GM03348 (cell line): ENCODE measurements at places on chromosomes 3 and 15.

DNA sequence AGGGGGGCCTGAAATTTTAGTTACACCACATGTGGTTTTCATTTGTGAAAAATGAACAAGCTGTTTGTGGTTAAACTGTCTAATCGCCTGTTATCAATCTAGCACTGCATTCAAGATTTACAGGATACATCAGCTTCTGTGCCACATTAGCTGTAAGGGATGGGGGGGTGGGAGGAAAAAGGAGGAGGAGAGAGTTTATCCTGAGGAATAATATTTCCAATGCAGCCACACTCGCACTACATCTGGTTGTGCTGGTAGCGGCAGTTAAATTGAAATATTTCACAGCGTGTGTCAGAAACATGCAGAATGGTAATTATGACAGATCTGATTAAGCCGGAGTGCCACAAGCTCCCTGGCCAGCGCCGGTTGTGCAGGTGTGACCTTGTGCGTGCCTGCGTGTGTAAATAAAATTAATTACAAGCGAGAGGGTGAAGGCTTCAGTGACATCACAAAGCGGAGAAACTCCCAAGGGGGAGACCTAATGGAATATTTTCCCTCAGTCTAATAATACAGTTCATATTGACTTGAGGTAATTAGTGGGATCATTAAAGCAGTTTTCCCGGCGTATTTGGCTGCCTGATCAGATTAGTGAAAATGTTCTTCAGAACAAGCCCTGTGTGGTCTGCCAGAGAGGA lies 55.5 kb downstream of the SATB1 start:
- DNase-seq: no peak

DNA sequence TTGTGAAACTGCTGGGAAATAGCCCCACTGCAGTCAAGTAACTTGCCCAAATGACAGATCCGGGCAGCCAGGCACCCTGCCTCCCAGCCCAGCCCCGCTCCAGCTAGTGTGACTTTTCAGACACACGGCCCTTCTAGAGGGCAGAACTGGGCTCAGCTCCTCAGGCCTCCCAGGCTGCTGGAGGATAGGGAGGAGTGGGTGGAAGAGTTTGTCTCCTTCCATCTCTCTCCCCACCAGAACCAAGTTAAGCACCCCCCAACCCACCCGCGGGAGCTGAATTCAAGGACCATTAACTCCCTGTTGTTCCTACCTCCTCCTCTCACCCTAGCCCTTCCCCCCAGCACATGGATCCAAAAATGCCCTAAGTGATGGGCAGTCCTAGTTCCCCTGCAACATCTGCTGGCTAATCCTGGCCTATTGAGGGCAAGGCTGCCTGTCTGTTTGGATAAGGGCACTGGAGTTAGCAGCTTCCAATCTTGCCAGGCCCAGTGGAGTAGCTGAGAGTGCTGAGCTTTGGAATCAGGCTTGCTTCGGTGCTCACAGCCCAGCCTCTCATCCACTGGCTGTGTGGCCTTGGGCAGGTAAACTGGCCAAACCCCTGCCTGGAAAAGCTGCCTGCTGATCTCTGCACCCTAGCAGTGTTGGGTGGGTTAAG lies 3.1 kb downstream of the CCDC33 start:
- no peak for DNase-seq

DNA sequence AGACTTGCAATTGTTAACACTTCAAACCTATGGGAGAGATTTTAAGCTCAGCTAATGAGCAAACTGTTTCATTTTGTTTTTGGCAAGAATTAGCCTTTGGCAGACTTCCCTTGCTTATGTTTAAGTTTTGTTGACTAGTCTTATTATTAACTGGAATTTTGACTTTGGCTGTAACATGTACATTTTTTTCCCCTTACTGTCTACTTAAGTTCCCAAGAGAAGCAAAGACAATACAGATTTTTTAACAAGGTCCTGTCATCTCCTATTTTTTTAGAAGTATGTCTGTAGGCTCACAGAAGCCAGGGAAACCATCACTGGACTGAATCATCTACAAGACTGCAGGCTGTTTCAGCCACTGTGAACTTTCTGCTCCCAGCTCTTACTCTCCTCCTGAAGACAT lies 74.3 kb downstream of the DGKG start:
- peak; percentile 74 for DNase-seq

DNA sequence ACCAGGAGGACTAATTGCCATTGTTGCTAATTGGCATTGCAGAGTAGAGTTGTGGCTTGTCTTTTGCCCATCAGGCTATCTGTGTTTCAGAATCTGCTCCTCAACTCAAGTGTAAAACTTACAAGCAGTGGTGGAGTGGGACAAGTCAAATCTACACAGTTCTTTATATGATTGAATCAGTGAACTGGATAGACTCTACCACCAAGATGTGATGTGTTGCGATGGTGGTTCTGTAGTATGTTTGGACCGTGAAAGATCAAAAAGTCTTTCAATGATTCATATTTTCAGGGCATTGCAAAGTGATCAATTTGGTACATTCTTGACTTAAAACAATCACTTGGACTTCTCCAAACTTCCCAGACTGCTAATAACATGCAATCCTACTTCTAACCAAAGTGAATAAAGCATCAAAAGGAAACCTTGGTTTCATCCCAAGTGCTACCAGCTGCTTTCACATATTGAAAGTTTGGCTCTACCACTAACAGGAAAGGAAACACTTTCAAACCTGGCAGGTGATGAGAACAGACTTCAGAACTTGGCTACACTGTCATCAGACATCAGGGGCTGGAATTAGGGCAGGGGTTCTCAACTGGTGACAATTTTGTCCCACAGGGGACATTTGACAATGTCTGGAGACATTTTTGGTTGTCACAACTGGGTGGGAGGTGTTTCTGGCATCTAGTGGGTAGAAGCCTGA lies 844.7 kb upstream of the CFAP20DC start:
- no peak for DNase-seq

DNA sequence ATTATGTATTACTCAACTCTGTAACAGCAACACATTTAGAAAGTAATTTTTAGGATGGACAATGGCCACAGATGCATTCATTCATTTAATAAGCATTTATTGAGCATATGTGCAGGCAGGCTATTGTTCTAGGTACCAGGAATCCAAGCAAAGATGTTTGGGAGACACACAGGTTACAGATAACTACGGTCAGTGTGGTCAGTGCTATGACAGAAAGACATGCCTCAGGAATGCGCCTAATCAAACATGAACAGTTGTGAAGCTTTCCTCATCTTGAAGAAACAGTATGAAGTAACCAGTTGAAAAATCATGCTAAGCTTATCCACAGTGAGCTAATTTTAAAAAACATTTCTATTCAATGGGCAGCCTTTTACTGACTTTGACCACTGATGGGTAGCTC lies 155.4 kb upstream of the CCDC54 start:
- no peak for DNase-seq

DNA sequence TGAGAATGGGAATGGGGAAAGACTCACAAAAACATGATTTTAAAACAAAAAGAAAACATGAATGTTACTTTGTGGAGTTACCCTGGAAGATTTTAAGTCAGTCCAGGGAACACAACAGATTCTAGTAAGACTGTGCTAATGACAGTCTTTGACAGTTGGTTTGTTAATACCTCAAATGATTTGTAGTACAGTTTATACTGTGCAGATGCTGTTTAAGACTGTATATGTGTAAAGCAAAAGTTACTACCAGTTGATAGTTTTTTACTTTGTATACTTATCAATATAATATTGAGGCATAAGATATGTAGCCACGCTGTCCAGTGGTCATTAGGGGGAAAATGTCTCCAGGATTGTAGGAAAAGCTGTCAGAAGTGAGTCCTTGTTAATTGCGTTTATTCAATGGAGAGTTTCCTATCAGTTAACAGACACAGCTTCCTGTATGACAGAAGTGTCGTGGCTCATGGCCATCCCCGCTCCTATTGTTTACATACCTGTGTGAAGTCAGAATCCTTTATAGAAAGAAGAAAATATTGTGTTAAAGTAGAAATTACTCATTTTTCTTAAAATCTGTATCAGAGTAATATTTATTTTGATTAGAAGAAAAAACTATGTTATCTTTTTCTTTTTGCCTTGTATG lies 36.0 kb downstream of the NKIRAS1 start:
- no peak for DNase-seq

GRCh38 chr3:148455098-148455497 lies 242.6 kb upstream of the AGTR1 start:
- DNase-seq: no peak

- DNase-seq: no peak
Measured at GRCh38 chr3:49717959-49718857, 1.3 kb downstream of the AMIGO3 start.

- DNase-seq: no peak
Measured at GRCh38 chr3:156608601-156609514, 53.9 kb upstream of the SSR3 start.

DNA sequence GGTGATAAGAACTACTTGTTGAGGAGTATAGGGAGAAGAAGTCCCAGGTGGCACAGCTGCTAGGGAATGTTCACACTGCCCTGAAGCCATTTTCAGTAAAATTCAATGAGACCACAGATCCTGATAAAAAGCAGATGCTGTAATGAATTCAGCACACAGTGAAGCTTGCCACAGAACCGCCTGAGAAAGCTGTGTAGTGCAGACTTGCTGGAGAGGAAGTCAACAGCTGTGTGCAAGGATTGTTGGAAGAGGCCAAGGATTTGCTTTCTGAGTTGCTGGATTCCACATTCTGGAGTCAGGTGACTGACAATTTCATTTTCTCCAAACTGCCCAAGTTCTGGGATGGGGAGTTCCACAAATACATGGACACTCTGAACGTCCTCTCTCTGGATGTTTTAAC lies 70.9 kb downstream of the ANP32A start:
- peak; percentile 40 for DNase-seq

GRCh38 chr3:144866476-144866875 lies 894.9 kb downstream of the DIPK2A start:
- no peak for DNase-seq

DNA sequence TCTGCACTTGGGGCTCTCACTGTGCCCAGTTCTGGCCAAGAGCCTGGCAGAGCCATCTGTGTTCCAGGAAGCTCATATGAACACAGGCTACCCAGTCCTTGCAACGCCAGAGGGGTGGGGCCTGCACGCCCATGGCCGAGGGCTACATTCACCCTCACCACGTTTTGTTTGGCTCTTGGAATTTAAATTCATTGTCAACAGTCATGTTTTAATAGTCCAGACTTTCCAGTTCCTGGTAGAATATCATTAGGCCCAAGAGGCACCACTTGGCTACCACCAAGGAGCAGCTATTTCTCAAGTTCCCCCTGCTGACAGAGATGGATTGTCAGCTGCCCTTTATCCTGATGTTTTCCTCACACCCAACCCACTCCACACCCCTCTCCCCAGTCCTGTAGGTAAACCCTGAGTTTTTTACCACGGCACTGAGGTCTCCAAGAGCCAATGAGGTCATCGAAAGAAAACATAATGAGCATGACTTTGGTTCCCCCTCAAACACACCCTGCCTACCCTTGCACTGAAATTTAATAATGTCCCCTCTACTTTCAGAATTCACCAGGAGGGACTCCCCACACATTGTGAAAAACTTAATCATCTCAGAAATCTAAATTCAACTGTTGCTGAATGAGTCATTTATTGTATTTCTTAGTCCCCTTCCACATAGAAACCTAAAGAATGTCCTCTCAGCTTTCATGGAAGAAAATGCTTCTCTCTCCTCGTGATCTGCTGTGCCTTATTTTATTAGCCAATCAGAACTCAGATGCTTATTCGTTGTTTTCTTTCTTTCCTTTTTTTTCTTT lies 125.1 kb downstream of the SHQ1 start:
- peak; percentile 21 for DNase-seq

DNA sequence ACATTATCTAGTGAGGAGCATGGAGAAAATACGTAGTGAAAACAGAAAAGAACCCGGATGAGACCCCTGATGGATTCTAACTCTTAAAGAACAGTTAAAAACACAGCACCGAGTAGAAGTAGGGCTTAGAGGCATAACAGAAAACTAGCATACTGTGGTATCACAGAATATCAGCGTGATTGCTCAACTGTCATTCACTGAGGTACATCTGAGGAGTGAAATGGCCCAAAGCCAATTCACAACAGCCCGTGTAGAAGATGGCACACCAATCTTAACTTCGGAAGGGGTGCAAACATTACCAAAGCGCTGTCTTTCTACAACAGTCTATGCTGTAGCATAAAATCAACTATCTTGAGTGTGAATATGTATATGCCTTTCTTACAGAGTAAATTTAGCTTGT lies 1.8 kb downstream of the CLASP2 start:
- no peak for DNase-seq

DNA sequence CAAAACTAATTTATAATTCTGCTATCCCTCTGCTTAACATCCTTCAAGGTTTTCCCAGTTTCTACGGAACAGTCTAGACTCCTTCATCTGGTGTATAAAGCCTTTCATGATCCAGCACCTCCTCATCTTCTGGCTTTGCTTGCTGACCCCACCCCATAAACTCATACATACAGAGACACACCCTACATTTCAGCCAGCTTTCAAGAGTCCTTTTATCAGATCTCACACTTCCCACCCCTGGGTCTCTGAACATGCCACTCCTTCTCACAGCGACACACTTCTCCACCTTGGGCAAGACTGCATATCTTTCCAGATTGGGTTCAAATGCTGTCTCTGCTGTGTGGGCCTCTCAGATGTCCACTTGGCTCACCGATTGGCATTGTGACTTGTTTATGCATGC lies 166.8 kb upstream of the LPP start:
- no peak for DNase-seq

GRCh38 chr3:48299746-48300712 lies 33.4 kb downstream of the SPINK8 start:
- no peak for DNase-seq

GRCh38 chr3:49421890-49422378 lies 339 bp downstream of the AMT start:
- DNase-seq: no peak

- peak; percentile 71 for DNase-seq
Measured at GRCh38 chr3:45677033-45677446, 12.2 kb upstream of the SACM1L start.

DNA sequence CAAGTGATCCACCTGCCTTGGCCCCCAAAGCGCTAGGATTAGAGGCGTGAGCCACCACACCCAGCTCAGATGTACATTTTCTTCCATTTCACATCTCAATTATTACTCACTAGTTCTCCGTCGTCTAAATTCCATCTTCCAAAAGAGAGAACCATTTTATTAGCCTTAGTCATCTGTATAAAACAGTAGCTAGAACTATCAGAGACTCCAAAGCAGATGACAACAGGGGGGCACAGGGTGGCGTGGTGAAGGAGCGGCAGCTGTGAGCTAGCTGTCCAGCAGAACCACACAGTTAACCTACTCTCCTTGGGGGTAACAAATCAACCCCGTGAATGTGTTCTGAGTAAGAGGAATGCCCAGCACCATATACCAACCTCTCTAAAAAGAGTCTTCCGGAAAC lies 7.1 kb downstream of the SLC25A20 start:
- no peak for DNase-seq

GRCh38 chr15:76191539-76192244 lies 119.6 kb downstream of the ETFA start:
- no peak for DNase-seq

- DNase-seq: no peak
Measured at GRCh38 chr3:161050935-161051334, 54.2 kb downstream of the B3GALNT1 start.

DNA sequence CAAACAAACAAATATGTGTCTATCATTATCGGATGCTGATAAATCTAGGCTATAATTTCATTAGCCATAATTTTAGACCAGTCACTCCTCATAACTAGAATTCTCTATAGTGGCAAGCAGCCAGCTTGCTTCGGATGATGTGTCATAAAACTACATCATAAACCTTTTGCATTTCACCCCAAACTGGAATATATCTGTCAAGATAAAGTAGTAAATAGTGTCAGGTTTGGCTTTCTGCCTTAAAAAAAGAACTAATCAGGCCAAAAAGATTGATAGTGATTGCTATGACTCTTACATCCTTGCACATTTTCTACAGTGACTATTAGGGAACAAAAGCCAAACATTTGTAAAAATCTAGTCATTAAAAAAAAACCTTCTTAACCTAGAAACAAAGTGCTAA lies 51.0 kb downstream of the DPPA2 start:
- DNase-seq: no peak
